CD4-positive, alpha-beta T cell (primary cell): ENCODE measurements at places on chromosomes 7 and 10. TPM values are rescaled to one million over a fixed set of nuclear protein-coding genes. Genes with fewer than 3 reads are reported as not detected.

The SHTN1 gene
- total RNA-seq = 0.85 TPM

The ADAM22 gene
- total RNA-seq = 0.60 TPM

The ASIC3 gene
- total RNA-seq = 15.2 TPM

GRCh38 chr7:117130262-117130661 is 177.0 kb downstream of the ST7 start:
- H3K4me3 ChIP-seq = no peak overlapping the region
- DNase-seq = no peak
- H3K27me3 ChIP-seq = no peaks in the 10 kb centered on the region
- no peak overlapping the region for H3K27ac ChIP-seq

- H3K4me3 ChIP-seq = no peak overlapping the region
- no peak overlapping the region for H3K27ac ChIP-seq
- H3K27me3 ChIP-seq = no peaks in the 10 kb centered on the region
- no peak for DNase-seq
- H3K4me1 ChIP-seq = no peaks in the 10 kb centered on the region
Observed at GRCh38 chr7:100818825-100819224, 8.5 kb downstream of the EPHB4 start.
